ENCODE measurements at places on chromosomes 12 and 14.
A peak's percentile ranks its signal among the peaks of the same experiment; 100 is the strongest.

DNA sequence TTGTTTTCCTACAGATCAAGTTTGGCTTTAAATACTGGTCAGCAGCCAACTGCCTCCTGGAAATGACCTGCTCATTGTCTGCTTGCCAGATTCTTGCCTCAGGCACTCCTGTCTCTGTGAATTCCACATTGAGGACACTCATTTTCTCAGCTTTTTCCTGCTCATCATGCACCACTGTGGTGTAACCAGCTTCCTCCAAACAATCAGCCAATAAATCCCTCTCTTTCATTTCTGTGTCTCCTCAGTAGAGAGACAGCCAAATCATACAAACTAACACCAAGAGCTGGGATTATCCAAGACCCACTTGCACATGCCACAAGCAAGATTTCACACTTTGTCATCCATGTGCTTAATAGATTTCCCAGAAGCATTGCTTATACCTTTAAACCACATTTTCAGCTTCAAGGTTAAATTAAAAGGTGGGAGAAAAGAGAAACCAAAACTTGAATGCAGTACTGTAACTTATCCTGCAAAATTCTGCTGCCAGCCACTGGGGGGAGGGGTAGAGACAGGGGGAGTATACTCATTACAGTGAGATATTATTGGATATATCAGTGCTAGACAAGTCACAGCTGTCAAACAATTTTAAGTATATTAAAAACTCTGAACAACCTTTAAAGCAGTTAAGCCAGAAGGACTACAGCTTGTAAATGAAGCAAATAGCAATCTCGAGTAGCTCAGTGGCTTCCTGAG lies 105.0 kb downstream of the PPP2R5E start:
- peak; percentile 23 for DNase-seq

DNA sequence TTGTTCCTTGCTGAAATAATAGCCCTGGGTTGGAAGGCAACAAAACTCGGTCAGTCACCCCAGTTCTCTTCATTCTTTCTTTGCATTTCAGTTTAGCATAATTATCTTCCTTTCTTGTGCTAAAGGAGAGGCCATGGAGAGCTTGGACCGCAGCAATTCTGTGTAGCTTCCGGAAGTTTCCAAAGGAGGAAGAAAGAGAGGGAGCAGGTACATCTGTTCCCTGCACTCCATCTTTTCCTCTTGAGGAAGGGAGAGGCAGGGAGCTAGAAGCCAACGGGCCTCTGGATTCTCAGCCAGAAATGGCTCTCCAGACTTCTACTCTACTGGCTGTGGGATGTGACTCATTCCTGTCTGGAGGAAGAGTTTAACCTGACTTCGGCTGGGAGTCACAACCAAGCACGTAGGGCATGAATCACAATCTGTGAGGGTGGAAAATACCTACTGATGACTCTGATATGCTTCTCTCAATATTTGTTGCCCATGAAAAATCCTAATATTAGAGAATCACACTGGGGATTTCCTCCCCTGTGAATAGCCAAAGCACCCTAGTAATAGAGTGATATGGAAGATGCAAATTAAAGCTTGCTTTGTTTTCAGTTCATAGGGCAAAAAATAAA lies 17.0 kb downstream of the ANO6 start:
- DNase-seq, result peak; percentile 48

- DNase-seq, result no peak
Measured at GRCh38 chr12:47222520-47223030, 142.8 kb upstream of the AMIGO2 start.

GRCh38 chr14:66701813-66702212 lies 193.9 kb downstream of the GPHN start:
- no peak for DNase-seq

DNA sequence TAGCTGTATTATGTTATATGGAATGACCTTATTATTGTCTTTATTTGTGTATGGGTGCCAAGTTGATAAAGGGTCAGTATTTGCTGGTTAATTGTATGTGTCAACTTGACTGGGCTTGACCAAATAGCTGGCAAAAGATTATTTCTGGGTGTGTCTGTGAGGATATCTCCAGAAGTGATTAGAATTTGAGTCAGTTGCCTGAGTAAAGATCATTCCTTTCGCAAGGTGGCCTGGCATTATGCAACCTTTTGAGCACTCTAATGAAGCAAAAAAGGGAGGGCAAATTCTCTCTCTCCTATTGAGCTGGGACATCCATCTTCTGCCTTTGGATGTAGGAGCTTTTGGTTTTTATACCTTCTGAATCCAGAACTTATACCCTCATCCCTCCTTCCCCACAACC lies 82.2 kb downstream of the ATXN7L3B start:
- DNase-seq, result no peak

Measured in occipital lobe (tissue), 3 donors.